CD4-positive, alpha-beta T cell (primary cell): ENCODE measurements at places on chromosomes 4 and X. TPM values are rescaled to one million over a fixed set of nuclear protein-coding genes. Genes with fewer than 3 reads are reported as not detected.

RNF128 gene
- not detected for total RNA-seq

SPANXA2 gene
- total RNA-seq = not detected

GRCh38 chr4:5553801-5554200, 154.6 kb downstream of the EVC2 start:
- no peak for DNase-seq
- no peaks in the 10 kb centered on the region for H3K4me1 ChIP-seq
- no peaks in the 10 kb centered on the region for H3K27me3 ChIP-seq
- no peaks in the 10 kb centered on the region for H3K36me3 ChIP-seq
- H3K4me3 ChIP-seq = no peak overlapping the region

DNA sequence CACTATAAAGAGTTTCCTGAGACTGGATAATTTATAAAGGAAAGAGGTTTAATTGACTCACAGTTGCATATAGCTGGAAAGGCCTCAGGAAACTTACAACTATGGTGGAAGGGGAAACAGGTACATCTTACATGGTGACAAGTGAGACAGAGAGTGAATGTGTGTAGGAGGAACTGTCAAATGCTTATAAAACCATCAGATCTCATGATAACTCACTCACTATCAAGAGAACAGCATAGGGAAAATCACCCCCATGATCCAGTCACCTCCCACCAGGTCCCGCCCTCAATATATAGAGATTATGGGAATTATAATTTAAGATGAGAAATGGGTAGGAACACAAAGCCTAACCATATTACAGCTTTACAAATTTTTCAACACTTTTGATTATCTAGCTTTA, 266.0 kb downstream of the DTHD1 start:
- H3K27ac ChIP-seq = no peak overlapping the region
- no peaks in the 10 kb centered on the region for H3K36me3 ChIP-seq
- no peaks in the 10 kb centered on the region for H3K27me3 ChIP-seq
- no peak for DNase-seq
- H3K4me3 ChIP-seq = no peak overlapping the region

DNA sequence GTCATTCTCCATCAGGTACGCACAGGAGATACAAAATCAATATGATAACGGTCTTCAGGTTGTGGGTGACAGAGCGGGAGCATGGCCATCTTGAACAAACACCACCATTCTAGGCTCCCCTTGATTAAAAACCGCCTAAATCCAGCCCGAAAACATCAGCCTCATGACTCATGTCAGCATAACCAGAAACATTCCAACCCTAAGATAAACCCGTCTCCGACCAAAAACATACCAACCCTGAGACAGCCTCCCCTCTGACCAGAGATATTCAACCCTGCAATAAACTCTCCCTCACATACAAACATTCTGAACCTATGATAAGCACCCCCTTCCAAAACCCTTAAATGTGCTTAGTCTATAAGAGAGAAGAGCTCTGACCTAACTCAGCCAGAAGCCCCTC, 157.9 kb downstream of the DHRSX start:
- no peak overlapping the region for H3K4me3 ChIP-seq
- peaks cover 5% of the 10 kb centered on the region for H3K36me3 ChIP-seq
- DNase-seq = no peak
- H3K27ac ChIP-seq = no peak overlapping the region
